ENCODE measurements at places on chromosomes 11 and 22. TPM values are rescaled to one million over a fixed set of nuclear protein-coding genes. Genes with fewer than 3 reads are reported as not detected.

BIK gene
- 1.7 TPM for total RNA-seq

ESAM gene
- 49.2 TPM for total RNA-seq

KRTAP5-7 gene
- not detected for total RNA-seq

GRCh38 chr11:64128255-64129006 lies 37.5 kb downstream of the MACROD1 start:
- no peaks in the 10 kb centered on the region for H3K4me1 ChIP-seq
- DNase-seq = no peak
- H3K4me3 ChIP-seq = no peak overlapping the region
- no peaks in the 10 kb centered on the region for H3K36me3 ChIP-seq
- no peak overlapping the region for H3K27ac ChIP-seq
- no peaks in the 10 kb centered on the region for H3K27me3 ChIP-seq

- no peaks in the 10 kb centered on the region for H3K27me3 ChIP-seq
- peaks cover 6% of the 10 kb centered on the region for H3K4me1 ChIP-seq
- no peak overlapping the region for H3K27ac ChIP-seq
- peak; percentile 54 for DNase-seq
- H3K4me3 ChIP-seq = no peak overlapping the region
These were observed 41.9 kb upstream of the TSPAN18 start for GRCh38 chr11:44684859-44685281.

DNA sequence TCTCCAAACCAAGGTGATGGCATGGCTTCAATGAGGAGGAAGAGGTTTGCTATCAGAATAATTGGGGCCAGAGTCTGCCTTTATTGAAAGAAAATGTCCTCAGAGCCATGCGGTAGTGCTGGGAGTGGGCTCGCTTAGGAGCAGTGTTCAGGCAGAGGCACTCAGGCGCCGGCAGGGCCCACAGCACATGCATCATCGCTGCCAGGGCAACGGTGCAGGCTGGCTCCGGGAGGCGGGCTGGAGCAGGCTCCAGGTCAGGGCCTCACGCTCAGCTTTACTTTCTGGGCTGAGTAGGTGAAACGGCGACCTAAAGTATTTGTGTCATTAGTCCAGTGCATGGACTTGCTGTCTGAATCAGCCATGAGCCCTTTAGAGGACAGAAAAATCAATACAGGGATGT lies 169.9 kb upstream of the CCDC90B start:
- no peaks in the 10 kb centered on the region for H3K4me1 ChIP-seq
- DNase-seq = no peak
- H3K36me3 ChIP-seq = no peaks in the 10 kb centered on the region
- H3K27me3 ChIP-seq = no peaks in the 10 kb centered on the region

Data from spleen (tissue), 13 donors.